ENCODE measurements at places on chromosomes 16 and 17.

DNA sequence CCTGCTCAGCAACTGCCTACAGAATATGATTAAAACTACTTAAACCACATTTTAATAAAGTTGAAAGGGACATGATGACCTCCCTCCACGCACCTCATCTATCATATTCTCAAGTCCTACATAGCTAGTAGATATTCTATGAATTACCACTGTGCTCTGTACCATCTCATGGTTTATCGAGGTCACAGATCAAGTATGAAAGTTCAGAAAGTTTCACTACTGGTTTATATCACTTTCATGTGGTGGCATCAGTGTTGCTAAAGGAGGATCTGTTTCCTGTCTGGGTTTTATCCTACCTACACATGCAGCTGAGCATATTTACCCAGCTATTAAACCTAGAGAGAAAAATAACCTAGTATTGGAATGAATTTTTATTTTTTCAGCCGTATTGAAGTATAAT is 214.9 kb upstream of the MON1B start:
- DNase-seq, result no peak

- DNase-seq, result peak; percentile 56
These were observed 13.7 kb downstream of the HOXB4 start for GRCh38 chr17:48564188-48565021.

- no peak for DNase-seq
These were observed 27.4 kb upstream of the C1QL1 start for GRCh38 chr17:44995436-44996001.

- DNase-seq, result no peak
These were observed 55.1 kb upstream of the MNT start for GRCh38 chr17:2455956-2456355.

GRCh38 chr16:68073902-68074760 is 11.0 kb upstream of the NFATC3 start:
- no peak for DNase-seq

- no peak for DNase-seq
These were observed 29.7 kb downstream of the DUSP14 start for GRCh38 chr17:37519251-37519985.

DNA sequence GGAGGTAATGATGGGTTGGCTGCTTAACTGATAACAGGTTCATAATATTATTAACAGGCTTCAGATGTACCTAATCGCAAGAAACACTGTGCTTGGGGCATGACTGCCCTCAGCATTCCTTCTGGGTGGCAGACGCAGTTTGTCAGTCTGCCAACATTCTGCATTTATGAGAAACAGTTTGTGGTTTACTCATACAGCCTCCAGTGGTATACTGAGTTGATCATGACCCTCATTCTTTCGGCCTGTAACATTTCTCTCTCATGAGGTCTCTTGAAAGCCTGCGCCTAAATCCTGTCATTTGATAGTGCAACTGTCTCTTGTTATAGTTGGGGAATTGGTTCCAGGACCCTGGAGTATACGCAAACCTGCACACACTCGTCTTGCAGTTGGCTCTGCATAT is 4.9 kb upstream of the RUSF1 start:
- DNase-seq, result peak; percentile 28

Measured in GM03348 (cell line).